Cerebellum (tissue), 4 donors: ENCODE measurements at places on chromosomes 5 and 9. TPM values are rescaled to one million over a fixed set of nuclear protein-coding genes. Genes with fewer than 3 reads are reported as not detected.

IRX2 gene
- total RNA-seq, result 17.6 TPM

GRCh38 chr9:98912450-98912849 is 31.3 kb upstream of the COL15A1 start:
- no peak for DNase-seq

AK1 gene
- total RNA-seq, result 23.0 TPM

DNA sequence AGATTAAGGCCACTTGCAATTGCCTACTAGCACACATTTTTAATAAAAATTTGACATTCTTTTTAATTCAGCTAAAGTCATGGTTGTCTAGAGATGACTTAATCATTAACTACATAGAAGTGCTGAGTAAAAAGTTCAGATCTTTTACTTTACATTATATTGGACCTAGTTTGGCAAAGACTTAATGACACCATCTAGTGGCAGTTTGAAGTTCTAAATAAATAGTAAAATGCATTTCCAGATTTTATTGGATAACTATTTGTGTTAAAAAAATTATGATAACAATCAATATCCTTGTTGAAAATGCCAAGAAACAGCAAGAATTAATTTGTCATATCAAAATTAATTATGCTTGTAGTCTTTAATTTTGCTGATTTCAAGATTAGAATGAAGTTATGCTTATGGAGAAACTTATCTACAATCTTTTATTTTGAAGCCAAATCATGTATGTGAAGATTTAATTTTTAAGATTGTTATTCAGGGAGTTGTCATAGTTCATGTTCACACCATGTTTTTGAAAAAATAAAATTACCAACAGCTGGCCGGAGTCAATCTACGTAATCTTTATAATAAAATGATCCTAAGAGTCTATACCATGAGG is 69.6 kb upstream of the PJA2 start:
- DNase-seq, result no peak

DNA sequence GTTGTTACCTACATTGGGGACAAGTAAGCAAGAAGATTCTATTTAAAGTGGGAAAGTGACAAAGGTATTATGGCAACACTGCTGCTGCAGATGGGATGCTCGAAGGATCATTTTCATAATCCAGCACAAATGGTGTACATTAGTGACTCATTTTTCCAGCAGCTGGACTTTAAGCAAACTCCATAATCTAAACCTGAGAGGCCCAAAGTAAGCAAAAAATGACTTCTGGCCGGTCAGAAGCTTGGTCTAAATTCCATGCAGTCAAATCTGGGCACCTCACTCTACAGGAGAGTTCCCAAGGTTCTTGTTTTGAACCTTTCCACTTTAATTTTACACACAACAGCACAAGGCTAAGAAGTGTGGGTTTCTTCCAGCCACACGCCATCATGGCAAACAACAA is 43.6 kb upstream of the TRAF1 start:
- no peak for DNase-seq

- no peak for DNase-seq
Observed at GRCh38 chr5:77239126-77239741, 28.8 kb downstream of the PDE8B start.

- DNase-seq, result peak; percentile 44
Observed at GRCh38 chr9:83304686-83305085, 233.5 kb downstream of the FRMD3 start.

C5orf58 gene
- not detected for total RNA-seq

SPINK13 gene
- not detected for total RNA-seq
